ENCODE measurements at places on chromosomes 7 and 10.
A peak's percentile ranks its signal among the peaks of the same experiment; 100 is the strongest.

GRCh38 chr7:40324914-40325313, 190.1 kb downstream of the SUGCT start:
- no peak for DNase-seq

DNA sequence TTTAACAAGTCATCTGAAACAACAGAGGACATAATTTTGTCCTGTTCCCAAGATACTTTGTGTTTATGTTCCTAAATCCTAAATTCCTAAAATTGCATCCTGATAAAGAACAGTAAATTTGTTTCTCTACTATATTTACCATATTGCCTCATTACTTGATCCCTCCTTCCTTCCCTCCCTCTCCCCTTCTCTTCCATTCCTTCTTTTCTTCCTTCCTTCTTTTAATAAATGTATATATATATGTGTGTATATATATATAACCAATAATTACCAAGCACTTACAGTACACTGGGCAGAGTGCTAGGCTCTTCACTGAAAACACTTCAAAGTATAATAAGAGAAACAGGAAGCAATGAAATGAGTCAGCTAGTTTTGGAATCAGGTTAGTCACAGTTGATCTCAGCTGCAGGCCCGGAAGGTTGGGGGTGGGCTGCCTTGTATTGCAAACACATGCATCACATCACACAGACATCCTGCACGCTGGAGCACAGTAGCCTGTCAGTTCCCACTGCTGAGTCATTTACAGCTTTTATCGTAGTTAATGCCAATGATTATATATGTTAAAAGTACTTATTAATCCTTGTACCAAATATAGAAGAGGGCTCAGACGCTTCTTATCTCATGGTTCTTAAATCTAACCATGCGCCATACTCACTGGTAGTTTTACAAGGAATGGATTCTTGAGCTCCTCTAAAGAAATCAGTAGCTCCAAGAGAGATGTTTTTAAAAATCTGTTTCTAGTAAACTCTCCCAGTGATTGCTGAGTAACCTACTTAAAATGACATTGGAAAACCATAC, 551.7 kb downstream of the GRM8 start:
- DNase-seq, result peak; percentile 6

DNA sequence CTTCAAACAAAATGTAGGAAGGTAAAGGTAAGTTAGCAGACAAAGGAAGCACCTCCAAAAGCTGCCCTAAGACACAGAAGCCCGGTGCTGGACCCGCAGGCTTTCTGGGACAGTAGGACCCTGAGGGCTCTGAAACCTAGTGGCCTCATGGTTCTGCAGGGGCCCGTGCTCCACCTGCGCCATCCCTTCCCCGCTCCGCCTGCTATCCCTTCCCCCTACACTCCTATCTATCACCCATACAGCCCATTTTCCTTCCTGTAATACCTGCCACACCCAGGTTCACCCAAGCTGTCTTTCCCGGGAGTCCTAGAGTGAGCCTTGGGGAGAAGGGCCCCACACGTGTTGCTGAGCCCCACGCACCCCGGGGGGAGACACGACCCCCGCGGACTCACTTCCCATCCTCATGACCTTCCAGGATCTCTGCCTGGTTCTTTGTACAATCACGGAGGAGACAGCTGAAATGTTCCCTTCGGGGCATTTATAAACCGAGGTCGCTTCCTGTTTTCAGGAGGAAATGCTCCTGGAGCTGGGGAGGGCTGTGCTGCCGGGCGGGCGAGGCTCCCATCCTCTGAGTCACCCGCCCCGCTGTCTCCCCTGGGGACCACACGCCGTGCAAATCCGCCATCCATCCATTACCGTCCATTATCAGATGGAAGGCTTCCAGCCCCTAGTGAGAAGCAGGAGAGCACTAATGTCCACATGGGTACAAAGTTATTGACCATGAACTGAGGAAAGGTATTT, 251.7 kb upstream of the PITRM1 start:
- no peak for DNase-seq

GRCh38 chr7:124420367-124420766, 345.2 kb downstream of the GPR37 start:
- DNase-seq, result no peak

DNA sequence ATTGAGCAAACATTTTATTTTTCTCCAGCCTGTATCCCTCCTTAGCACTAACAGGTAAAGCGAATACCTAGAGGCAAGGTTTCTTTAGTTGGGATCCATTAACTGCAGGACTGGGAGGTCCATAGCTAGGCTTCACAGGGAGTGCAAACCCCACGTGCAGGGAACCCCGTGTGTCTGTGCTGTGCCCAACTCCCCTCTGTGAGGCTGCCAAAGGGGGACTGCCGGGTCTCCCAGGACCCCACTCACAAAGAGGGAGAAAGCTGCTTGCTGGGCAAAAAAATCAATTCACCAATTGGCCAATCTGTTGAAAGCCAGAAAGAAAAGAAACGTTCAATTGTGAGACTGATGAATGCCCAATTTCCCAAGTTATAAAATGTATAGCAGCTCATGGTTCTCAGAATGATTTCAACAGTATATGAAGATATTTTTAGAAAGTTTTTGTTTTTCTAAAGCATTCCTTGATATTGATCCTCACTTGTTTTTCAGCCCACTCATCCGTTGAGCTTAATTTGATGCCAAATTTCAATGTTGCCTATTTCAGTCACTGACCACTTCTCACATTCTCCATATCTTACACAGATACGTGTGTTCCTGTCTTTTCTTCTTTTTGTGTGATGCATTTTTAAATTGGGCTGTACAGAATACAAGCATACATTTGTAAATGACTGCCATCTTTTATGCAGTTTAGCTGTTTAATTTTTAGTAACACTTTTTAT, 202.7 kb upstream of the PRSS58 start:
- DNase-seq, result no peak

DNA sequence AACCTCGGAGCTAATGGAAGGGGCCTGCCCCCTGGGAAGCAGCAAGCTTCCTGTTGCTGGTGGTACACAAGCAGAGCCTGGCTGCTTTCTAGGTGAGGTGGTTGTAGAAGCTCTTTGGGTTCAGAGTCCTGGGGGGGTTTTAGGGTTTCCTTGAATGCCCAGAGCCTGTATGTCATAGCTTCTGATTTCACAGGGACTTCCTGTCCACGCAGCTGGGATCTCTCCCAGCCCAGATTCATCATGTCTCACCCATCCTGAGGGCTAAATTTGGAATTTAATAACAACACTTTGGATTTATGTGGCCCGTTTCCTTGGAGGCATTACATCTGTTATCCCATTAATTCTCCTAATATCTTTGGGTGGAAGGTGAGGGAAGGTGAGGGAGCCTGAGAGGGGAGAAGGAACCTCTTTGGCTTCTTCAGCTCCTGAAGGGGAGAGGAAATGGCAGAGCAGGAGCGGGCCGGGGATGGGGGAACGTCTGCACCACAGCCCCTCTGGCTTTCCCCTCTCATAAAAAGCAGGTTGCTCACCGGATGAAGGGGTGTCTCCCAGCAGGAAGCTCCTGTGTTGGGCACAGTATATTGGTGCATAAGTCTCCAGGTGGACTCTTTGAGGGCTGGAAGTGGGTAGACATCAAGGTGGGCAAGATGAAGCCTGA, 19.7 kb downstream of the RPS24 start:
- DNase-seq, result no peak
